ENCODE measurements at places on chromosomes 12 and 14.

GRCh38 chr14:54108481-54109471, 152.2 kb upstream of the BMP4 start:
- no peak for DNase-seq

DNA sequence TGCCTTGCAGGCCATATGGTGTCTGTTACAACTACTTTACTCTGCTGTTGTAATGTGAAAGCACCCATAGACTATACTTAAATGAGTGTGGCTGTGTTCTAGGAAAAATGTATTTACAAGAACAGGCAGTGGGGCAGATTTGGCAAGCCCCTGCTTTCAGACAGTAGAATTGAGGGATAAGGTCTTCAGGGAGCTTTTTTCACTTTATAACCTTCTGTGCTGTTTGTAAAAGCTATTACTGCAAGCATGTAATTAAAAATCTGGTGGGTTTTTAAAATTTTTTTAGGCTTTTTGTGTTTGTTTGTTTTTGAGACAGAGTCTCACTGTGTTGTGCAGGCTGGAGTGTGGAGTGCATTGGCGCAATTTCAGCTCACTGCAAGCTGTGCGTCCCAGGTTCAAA, 73.9 kb downstream of the VEZT start:
- DNase-seq: no peak

DNA sequence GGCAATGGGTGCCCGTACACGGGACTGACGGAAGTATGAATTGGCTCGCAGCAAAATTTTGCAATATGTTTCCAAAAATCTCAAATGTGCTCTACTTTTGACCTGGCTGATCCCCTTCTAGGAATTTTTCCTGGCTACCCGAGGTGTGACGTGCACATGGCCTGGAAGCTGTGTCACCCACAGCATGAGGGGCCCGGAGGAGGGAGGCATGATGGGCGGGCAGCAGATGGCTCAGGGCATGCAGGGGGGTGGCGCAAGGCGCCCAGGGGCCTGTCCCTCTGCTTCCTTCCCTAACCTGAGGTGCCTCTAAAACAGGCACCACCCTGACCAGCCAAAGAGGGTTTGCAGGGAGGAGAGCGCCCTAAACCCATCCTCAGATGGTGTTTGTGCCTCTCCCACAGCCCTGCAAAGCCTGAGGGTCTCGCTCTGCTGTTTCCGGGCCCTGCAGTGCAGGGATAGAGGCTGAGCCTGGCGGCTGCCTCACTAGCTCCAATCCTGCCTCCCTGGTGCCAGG, 6.7 kb downstream of the GPR132 start:
- peak; percentile 20 for DNase-seq

DNA sequence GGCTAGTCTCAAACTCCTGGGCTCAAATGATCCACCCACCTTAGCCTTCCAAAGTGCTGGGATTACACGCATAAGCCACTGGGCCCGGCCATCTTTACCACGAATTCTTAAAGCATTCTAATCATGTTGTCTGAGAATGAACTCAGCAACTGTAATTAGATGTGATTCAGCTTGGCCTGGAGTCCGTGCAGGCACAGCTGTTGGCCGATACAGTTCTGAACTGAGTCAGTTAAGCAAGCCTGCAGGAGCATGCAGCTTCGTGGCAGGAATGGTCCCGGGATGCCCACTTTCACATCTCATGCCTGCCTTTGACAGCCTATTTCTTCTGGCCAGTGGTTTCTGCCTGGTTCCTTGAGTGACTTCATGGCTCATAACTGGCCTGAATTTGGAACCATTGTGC, 194.1 kb downstream of the ANO6 start:
- DNase-seq: peak; percentile 53

- DNase-seq: no peak
Measured at GRCh38 chr12:101707131-101707782, 9.8 kb downstream of the CHPT1 start.

DNA sequence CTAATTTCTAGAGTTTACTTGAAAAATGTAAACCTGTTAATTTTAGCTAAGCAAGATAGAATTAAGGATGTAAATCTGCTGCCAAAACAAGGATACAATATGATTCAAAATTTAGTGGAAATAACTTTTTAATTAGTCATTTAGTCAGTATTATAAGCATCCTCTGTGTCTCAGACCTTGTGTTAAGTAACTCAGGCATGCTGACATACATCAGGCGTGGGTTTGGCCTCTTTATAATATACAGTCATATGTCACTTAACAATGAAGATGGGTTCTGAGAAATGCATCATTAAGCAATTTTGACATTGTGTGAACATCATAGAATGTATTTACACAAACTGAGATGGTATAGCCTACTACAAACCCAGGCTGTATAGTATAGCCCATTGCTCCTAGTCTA, 386.9 kb downstream of the ZFP36L1 start:
- DNase-seq: no peak

DNA sequence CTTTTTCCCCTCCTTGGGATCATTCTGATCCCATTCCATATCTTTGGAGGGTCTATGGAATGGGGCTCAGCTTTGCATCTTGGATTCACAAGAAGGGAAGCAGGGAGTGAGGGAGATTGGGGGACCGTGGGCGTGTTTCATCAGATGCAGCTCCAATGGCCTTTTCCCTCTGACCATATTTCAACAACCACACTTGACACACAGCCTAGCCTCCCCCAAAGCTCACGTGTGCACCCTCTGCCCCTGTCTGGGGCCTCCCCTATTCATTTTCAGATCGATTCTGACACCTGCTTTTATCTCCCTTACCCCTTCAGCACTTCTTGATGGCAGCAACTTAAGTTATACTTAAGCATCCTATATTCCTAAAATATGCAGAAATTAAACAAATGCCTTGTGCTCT, 126.6 kb downstream of the CHST11 start:
- no peak for DNase-seq

GRCh38 chr14:27148143-27148542, 550.3 kb upstream of the NOVA1 start:
- no peak for DNase-seq

- no peak for DNase-seq
Measured at GRCh38 chr12:20946732-20947131, 136.2 kb downstream of the SLCO1B3 start.
